ENCODE measurements at places on chromosomes 12 and 14. TPM values are rescaled to one million over a fixed set of nuclear protein-coding genes. Genes with fewer than 3 reads are reported as not detected.

CLEC4C gene
- not detected for total RNA-seq

ARHGEF25 gene
- total RNA-seq: 37.0 TPM

SLCO1A2 gene
- not detected for total RNA-seq

GSC gene
- total RNA-seq: not detected

ADAMTS20 gene
- 0.12 TPM for total RNA-seq

C12orf50 gene
- total RNA-seq: not detected
